NCI-H460 (cell line): ENCODE measurements at places on chromosomes 3 and 15.

DNA sequence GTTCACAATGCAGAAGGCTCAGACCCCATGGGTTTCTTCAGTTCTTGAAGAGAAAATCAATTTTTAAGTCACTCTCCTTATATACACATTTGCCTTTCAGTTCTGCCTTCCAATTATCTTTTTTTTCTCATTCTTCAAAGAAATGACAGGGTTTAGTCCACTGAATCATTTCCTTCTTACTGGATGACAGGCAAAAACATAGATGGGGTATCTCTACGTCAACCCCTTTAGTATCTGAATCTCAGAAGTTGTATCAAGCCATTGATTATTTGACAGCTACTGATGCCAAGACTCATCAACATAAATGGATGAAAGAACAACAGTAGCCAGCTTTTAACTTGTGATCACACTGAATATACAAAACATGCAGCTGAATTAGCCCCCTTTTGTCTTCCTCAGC lies 6.5 kb downstream of the ATOSA start:
- no peak for DNase-seq

DNA sequence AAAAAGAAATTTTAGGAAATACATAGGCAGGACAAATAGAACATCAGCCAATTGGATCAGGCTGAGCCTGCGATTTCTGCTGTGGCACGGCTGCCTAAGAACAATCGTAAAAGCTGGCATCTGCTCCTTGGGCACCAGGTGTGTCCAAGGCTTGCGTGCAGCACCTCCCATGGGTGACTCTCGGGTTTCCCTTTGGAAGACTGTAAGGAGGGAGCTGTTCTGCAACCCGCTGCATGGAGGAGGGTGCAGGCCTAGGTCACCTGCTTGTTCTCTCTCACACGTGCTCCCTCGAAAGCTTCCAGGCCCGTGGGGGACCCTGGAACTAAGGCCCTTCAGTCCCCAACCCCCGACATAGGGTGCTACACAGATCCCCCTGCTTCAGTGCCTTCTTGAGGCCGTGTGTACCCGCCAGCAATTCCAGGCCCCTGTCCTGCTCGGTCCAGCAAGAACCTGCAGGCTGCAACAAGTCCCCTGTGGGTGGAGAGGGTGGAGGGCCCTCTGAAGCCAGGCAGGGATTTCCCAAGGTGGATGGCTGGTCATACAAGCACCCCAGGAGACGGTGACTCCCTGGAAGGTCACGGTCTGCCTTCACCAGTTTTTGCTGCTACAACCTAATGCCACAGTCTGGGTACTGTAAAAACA lies 3.4 kb downstream of the GP9 start:
- DNase-seq = no peak

- DNase-seq = no peak
Measured at GRCh38 chr3:73652896-73653295, 28.2 kb upstream of the PDZRN3 start.

GRCh38 chr15:65209701-65210643 lies 1.3 kb downstream of the CILP start:
- no peak for DNase-seq

DNA sequence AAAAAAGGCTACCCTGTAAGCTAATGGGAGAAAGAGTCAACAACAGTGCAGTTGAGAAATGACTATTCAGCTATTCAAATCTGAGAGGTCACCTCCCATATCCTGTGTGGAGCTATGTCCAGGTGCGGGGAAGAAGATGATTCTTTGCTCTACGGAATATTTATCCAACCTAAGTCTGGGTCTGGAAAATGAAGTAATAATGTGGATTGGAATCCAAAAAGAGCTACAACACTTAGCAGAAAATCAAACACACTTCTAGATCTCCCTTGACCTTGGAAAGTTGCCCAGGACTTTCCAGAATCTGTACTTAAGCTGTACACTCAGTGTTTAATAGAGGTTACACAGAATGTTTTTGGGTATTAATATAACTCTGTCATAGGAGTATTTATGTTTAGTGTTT lies 251.9 kb downstream of the NAALADL2 start:
- DNase-seq = no peak
